Stimulated activated CD4-positive, alpha-beta T cell treated with anti-CD3 and anti-CD28 coated beads, TNF-alpha, amount 100 ng/mL, for 4 hours (primary cell): ENCODE measurements at places on chromosomes 1 and 21.

DNA sequence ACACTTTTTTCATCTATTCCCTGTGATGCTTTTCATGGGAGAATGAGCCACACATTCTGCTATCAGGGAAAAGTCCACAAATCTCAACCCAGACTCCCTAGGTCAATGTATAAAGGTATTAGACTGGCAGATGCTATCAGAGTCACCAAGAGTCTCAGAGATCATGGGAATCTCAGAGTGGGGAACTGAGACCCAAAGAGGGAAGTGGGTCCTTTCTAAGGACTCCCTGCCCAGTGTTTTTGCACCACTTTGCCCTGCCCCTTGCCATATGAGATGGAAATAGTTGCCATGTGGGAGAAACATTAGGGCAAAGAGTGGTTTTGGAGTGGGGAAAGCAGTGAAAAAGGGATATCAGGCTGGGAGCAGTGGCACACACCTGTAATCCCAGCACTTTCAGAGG lies 19.1 kb upstream of the AZIN2 start:
- DNase-seq = no peak

- peak; percentile 55 for DNase-seq
Observed at GRCh38 chr1:101288491-101288944, 51.7 kb downstream of the S1PR1 start.

DNA sequence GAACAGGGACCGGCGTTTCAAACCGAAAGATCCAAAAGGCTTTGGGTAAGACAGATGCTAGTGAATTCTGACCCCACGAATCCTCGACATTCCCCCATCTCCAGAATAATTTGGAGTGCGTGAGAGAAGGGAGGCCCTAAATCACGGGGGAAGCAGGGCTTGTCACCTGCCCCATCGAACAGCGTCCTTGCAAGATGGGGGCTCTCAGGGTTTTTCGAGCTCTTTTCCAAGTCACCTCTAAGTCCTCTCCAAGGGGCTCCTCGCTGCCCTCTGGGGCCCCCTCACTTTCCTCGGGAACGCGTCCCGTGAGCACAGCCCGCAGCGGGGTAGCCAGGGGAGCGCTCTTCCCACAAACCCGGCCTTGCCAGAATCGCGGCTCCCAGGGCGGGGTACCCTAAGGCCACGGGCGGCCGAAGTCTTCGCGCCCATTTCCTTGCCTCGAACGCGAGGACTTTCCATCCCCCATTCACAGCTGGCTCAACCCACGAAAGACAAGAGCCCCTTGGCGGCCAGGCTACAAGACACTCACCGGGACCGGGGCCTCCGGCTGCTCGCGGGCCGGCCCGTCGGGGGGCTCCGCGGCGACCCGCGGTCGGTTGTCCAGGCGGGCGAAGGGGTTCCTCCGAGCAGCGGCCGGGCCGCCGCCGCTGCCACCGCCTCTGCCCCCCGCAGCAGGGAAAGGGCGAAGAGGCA lies 546 bp downstream of the DONSON start:
- no peak for DNase-seq

GRCh38 chr1:26275580-26276431 lies 4.1 kb upstream of the SH3BGRL3 start:
- no peak for DNase-seq

GRCh38 chr1:8133190-8133589 lies 107.1 kb upstream of the ERRFI1 start:
- DNase-seq = no peak

GRCh38 chr1:17690906-17691634 lies 64.1 kb upstream of the ACTL8 start:
- DNase-seq = no peak

- no peak for DNase-seq
Observed at GRCh38 chr1:25848531-25848930, 10.7 kb downstream of the AUNIP start.

DNA sequence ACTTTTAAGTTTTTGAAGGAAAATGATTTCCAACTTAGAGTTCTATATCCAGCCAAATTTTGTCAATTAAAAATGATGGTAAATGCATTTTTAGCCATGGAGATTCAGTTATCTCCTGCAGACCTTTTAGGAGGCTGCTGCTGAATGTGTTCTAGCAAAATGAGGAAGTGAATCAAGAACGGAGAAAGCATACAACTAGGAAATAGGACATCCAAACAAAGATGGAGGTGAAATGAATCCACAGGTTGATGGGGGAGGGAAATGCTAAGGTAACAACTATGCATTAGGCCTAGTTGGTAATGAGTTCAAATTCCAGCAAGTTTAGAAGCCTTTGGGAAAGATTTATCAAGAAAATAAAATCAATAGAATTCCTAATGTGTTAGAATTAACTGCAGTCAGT lies 80.5 kb downstream of the FNBP1L start:
- no peak for DNase-seq

GRCh38 chr1:6805004-6805416 lies 19.8 kb downstream of the CAMTA1 start:
- no peak for DNase-seq

DNA sequence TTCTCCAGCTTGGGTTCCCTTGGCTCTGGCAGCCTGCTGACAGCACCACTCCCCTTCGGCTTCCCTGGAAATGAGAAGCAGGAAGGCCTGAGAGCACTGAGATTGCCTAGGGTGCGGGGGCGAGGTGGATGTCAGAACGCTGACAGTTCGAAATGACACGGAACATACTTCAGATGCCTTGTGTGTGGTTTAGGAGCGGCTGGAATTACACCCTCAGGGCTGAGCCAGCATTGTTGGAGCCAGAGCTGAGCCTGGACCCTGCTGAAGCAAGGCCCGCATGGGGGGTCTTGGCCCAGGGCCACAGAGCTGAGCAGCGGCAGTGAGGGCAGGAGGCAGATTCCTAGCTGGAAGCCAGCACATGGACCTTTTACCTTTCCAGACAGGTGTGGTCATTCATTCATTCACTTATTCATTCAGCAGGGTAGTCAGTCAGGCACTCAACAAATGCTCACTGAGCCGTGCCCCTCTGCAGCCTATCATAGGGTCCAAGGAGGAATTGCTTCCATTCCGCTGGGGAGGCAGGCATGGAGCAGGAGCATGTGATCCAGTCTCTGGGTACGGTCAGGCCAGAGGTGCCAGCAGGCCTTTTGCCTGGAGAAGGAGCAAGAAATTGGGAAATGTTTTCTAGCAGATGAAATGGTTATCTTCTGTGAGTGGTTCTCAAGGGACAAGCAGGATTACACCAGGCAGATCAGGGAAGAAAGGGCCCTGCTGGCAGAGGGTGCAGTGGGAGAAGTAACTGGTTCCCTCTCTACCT lies 6.6 kb upstream of the FOXE3 start:
- no peak for DNase-seq

- no peak for DNase-seq
Observed at GRCh38 chr1:228217551-228218344, 9.9 kb downstream of the OBSCN start.

DNA sequence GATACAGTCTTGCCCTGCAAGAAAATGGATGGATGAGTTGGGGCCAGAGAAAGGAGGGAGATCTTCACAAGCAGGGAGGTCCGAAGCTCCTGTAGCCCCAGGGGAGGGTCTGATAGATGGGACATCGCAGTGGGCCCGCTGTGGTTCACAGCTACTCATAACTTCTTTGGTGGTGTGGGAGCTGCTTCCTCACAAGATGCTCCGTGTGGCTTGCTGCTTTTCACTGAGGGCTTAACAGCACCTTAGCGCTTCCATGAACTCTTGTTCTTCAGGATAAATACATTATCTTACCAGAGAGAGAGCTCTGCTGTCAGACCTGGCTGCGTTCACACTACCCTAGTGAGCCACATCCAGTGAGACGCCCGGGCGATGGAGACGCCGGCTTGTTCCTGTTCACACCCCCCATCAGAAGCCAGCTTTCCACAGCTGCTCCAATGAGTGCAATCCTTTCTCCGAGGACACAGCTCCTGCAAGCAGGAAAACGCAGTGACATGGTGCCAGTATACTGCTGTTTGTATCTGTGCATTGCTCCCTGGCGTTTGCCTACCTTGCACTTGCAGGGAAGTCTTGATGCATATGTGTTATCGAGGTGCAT lies 599.8 kb downstream of the AJAP1 start:
- no peak for DNase-seq

DNA sequence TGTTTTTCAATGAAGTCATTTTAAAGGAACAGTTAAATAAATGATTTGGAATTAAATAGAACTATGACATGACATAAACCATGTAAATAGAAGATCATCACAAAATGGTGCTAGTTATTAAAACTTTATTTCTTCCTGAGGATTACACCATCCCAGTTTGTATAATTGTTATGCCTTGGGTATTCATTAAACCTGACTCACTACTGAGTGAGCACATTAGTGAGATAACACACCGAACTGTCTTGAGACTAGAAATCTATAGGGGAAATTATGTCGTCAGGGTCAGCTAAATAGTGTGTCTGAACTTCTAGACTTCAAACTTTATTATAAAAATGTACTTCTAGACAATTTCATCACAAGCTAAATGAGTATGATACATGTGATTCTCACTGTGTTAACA lies 189.4 kb downstream of the NCAM2 start:
- no peak for DNase-seq

DNA sequence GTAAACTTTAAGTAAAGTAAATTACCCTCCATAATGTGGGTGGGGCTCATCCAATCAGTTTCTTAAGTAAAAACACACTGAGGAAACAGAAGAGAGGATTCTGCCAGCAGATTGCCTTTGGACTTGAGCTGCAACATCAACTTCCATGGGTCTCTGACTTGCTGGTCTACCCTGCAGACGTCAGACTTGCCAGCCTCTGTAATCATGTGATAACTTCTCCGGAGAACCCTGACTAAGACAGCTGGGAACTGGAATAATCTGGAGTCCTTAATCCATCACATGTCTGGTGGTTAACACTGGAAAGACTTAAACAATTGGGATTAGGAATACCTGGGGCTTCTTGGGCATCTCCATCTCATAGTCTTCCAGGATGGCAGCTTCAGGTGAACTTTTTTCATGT lies 13.2 kb upstream of the CEP350 start:
- no peak for DNase-seq

- DNase-seq = no peak
Observed at GRCh38 chr1:32742199-32742947, 39.8 kb upstream of the SYNC start.

DNA sequence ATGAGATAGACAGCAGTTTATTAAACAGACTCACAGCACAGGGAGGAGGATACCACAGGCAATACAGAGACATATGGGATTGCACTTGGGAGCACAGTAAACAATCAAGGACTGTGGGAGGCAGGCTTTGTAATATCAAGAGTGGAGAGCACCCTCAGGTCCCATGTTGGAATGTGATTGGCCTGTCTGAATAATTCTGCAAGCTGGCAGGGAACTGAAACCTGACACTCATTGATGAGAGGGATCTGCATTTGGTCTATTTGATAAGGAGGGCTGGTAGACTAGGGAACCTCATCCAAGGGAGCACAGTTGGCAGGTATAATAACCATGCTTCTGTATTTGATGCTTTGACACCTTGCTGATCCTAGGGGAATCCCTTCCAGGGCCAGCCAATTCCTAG lies 69.9 kb upstream of the PRMT6 start:
- DNase-seq = no peak

DNA sequence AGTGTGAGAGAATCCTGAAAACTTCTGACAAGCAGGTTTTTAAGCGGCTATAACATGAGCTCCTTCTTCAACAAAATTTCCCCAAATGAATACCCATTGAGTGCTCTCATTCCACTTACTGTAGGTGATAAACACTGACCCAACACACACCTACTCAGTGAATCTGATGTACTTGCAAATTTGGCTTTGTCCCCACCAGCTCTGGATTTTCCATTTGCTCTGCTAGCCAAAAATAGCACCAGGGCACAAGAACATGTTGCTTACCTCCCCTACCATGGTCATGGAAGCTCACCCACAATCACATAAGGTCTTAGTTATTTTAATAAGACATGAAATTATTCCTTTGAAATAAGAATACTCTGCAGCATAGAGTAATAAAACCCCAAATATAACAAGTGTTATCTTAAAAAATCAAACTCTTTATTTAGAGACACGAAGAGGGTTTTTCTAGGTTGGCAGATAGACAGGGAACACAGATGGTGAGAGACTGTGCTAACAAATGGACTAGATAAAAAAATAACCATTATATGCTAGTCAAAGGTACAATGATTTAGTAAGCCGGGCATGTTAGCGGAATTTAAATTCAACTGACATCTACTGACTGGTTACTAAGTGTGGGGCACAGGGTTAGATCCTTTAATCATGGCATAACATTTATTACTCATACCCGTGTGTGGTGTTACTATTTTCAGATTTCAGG lies 291.9 kb downstream of the KCNH1 start:
- DNase-seq = no peak

GRCh38 chr21:42075686-42076471 lies 4.8 kb downstream of the UMODL1 start:
- no peak for DNase-seq

GRCh38 chr1:25729790-25730644 lies 70.0 kb upstream of the SELENON start:
- no peak for DNase-seq

DNA sequence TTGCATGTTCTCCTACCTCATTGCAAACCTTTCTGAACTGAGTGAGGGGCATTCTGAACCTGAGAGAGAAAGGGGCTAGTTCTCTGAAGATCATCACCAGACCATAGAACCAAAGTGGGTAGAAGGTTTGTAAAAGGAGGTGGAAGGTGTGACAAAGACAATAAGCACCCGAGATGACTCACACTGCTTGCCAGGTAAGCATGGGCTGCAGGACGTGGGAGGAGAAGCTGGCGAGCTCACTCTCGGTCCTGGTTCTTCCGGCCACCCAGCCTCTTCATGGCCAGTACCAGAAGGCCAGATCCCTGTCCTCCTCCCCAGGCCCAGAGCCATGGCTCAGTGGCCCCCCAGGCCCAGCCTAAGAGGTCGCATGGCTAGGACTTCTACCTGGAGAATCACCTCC lies 128.3 kb downstream of the TMEM53 start:
- DNase-seq = no peak

GRCh38 chr1:116122955-116123757 lies 12.0 kb downstream of the MAB21L3 start:
- no peak for DNase-seq

DNA sequence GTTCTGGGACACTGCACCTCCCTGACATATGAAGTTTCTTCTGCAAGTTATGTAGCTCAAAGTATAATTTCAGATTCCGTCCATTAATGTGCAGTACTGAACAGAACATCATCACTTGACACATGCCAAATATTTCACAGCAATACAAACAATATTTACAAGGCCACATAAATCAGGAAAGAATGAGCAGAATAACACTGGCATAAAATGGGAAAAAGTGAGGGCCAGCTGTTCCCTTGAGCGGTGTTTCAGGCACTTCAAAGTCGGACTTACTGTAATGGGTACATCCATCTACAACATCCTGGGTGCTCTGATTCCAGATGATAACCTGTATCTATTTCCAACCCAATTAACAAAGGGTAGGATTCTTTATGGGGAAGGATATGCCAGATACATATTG lies 217.4 kb downstream of the APP start:
- DNase-seq = no peak

GRCh38 chr1:234463749-234464148 lies 15.2 kb downstream of the TARBP1 start:
- no peak for DNase-seq

GRCh38 chr1:89125240-89125912 lies 538 bp downstream of the GBP2 start:
- DNase-seq = no peak

GRCh38 chr1:236393681-236394481 lies at the start of gene EDARADD:
Gene EDARADD (plus strand): TSS chr1:236394286. CDS start chr1:236394445, 159 bp downstream.
- DNase-seq = no peak

- DNase-seq = no peak
Observed at GRCh38 chr1:223019256-223019655, 123.8 kb downstream of the TLR5 start.

- no peak for DNase-seq
Observed at GRCh38 chr1:17582124-17582774, 42.8 kb downstream of the ARHGEF10L start.

- no peak for DNase-seq
Observed at GRCh38 chr21:46295177-46295770, 9.1 kb downstream of the YBEY start.
